ENCODE measurements at places on chromosomes 1 and 21.

DNA sequence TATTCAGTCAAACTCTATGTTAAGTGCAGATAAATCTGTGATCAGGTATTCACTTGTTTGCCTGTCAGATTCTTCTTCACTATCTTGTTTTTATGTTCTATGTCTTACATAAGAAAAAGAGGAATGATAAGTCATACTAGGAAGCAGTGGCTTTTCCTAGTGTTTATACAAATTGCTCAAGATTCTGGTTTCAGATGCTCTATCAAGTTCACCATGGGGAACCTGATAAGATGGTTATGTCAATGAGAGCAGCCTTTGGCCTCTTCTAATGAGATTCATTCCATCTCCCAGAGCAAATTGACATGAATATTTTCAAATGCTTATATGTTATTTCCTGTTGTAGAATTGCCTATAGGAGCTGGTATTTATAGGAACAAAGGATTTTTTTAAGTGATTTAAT lies 218.8 kb upstream of the TMPRSS15 start:
- no peak for DNase-seq

- no peak for DNase-seq
These were observed 24.2 kb downstream of the PTPRU start for GRCh38 chr1:29260531-29260930.

DNA sequence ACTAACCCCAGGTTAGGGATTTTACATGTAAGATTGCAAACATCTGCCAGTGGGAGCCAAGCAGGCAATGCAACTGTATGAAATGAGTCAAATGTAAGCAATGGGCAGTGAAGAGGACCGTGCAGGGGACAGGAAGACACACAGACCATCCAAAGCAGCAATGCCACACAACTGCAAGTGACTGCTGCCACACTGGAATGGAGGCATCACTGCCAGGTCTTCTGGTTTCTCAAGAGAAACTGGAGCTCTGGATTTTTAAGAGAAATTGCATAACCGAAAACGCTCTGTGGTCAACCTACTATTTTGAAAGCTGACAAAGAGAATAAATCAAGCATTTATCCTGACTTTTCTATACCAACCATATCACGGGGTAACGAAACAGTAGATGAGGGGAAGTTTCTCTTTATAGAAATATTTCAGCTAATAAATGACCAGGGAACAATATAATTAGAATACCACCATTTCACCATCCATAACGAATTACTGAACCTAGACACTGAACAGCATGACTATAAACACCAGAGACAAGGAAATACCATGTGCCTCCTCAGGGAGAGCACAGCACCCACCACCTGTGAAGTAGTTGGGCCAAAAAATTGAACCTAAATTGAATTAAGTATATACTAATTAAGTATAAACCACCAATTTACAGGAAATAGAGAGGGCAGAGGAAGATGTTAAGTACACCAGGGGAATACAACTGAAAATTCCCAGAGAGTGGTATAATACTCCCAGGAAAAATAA lies 4.4 kb downstream of the AK2 start:
- no peak for DNase-seq

DNA sequence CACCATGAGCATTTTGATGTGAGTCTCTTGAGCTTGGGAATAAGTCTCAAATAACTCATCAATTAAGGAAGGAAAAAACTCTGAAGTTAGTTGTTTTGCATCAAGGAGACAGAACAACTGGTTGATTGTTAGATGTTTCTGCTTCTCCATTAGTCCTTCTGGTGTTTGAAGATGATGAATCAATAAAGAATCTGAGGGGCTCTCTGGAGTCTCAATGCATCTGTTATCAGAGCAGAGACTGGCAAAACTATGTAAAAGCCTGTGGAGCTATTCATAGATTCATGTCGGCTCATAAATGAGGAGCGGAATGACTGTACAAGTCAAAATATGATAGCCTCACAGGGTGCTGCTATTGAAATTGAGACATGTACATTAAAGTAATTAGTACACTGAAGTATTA lies 73.3 kb upstream of the ZC3H11B start:
- no peak for DNase-seq

DNA sequence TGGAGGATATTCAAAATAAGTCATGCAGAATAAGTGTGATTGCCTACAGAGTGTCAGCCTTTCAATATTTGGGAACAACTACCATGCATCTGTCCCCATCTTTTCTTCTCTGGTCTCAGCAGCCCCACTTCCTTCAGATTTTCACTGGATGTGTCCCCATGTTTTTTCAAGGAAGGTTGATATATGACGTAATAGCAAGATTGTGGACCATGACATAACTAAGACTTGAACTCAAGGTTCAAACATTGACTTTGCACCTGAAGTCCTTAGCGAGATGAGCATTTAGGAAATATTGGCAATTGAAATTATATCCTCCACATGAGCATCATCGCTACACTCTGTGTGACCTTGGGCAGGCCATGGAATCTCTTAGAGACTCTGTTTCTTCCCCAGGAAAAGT lies 5.8 kb downstream of the NAV1 start:
- DNase-seq, result no peak

- DNase-seq, result peak; percentile 44
These were observed at the start of gene GALNT2 for GRCh38 chr1:230066466-230067404. TSS of gene GALNT2 (plus strand) at chr1:230067238. CDS start at chr1:230067281, 43 bp downstream.
